ENCODE measurements at places on chromosomes 2 and 18. TPM values are rescaled to one million over a fixed set of nuclear protein-coding genes. Genes with fewer than 3 reads are reported as not detected.

Gene NOL4
- total RNA-seq: 7.0 TPM

DNA sequence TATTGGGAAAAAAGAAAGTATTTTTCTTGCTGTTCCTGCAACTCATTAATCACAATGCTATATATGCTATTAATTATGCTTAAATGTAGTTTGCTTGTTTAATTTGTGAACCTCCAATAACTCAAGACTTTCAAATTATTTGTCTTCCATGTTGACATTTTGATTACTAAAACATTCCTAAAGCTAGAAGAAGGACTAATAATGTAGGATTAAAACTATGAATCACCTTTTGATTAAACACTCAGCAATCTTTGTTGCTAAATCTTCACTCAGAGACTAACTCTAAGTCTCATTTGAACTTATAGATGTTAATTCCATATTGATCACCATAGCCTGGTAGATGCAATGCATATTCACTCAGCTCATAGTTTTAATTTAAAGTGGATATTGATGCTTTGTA lies 524.6 kb upstream of the ZEB2 start:
- H3K4me3 ChIP-seq: no peak overlapping the region
- H3K4me1 ChIP-seq: no peaks in the 10 kb centered on the region
- H3K27me3 ChIP-seq: no peaks in the 10 kb centered on the region
- H3K36me3 ChIP-seq: no peaks in the 10 kb centered on the region
- no peak overlapping the region for H3K27ac ChIP-seq

DNA sequence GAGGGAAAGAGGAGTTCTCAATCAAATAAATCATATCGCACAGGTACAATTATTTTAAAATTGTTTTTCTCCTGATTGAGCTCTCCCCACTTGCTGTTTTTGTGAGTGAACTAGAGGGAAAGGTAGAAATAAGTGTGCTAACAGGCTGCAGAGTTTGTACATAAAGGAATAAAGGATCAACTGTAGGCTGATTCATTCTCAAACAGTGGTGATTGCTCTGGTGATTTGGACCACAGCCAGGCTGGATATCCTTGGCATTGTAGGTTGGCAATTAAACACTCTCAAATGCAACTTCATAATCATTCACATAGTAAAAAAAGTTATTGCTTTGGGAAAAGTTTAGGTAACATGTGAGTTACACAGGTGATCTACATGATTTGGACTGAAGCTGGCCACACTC lies 29.8 kb downstream of the LRP1B start:
- no peak for DNase-seq
- H3K4me1 ChIP-seq: no peaks in the 10 kb centered on the region

DNA sequence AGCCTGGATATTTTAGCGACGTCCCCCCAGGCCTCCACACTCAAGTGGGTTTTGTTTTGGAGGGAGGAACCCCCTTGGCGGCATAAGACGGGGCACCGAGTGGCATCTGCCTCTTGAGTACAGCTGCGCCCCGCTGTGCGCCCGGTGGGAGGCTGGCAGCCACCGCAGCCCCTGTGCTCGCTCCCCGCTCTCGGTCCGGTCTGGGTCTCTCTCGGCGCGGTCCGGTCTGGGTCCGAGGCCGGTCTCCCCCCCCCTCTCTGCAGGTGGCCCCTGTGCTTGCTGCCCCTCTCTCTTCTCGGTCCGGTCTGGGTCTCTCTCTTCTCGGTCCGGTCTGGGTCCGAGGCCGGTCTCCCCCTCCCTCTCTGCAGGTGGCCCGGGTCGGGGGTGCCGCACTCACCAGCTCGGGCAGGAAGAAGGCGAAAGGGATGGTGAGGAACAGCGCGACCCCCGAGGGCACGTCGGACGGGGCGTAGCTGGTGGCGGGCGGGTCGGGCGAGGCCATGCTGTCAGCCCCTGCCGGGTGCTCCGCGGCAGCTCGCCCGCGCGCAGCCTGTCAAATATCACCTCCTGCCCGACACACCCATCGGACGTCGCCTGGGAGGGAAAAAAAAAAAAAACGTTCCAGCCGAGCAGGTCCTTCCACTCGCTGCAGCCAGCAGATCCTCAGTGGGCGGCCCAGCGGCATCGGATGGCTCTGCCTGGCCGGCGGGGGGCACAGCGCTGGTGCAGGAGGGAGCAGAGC lies at the start of gene MALL:
MALL (minus strand) TSS at position 532 of the 742 bp plus-strand sequence; CDS start at position 502, 30 bp downstream.
- H3K4me3 ChIP-seq: peak within 1 kb of the TSS; percentile 69
- H3K27me3 ChIP-seq: peaks cover 39% of the 10 kb centered on the region
- H3K36me3 ChIP-seq: no peaks in the 10 kb centered on the region
- peak; percentile 81 for DNase-seq
- H3K27ac ChIP-seq: no peak within 1 kb of the TSS

Gene FAM110C
- total RNA-seq: 2.5 TPM

Gene RTTN
- 19.5 TPM for total RNA-seq

Gene CKAP2L
- 20.1 TPM for total RNA-seq

Measured in endodermal cell (in vitro differentiated cells).